Neural crest cell (in vitro differentiated cells): ENCODE measurements at places on chromosomes 6 and 20. TPM values are rescaled to one million over a fixed set of nuclear protein-coding genes. Genes with fewer than 3 reads are reported as not detected.

ULBP2 gene
- total RNA-seq: 0.23 and 0.30 TPM in 2 replicates

CFAP61 gene
- 1.7 and 1.9 TPM in 2 replicates for total RNA-seq

C6orf58 gene
- total RNA-seq: 0.82 TPM in 1 of 2 replicates, not detected in the other

DNA sequence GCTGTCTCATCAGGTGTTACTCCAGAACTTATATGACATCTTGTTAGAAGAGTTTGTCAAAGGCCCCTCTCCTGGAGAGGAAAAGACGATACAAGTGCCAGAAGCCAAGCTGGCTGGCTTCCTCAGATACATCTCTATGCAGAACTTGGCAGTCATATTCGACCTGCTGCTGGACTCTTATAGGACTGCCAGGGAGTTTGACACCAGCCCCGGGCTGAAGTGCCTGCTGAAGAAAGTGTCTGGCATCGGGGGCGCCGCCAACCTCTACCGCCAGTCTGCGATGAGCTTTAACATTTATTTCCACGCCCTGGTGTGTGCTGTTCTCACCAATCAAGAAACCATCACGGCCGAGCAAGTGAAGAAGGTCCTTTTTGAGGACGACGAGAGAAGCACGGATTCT is 43.7 kb upstream of the SMIM28 start:
- no peak for DNase-seq

GRCh38 chr6:141261672-141262060 is 871.1 kb upstream of the GJE1 start:
- DNase-seq: no peak

GRCh38 chr6:33620856-33621710 is at the start of gene ITPR3:
ITPR3 (plus strand) TSS chr6:33621322; CDS start chr6:33621603, 281 bp downstream.
- no peak for DNase-seq

GRCh38 chr6:22029171-22029570 is 267.7 kb downstream of the PRL start:
- no peak for DNase-seq

- no peak for DNase-seq
These were observed 739.9 kb downstream of the C6orf118 start for GRCh38 chr6:164569509-164569908.

- no peak for DNase-seq
These were observed 362.6 kb downstream of the EPM2A start for GRCh38 chr6:145372671-145373151.
